ENCODE measurements at places on chromosomes 6 and 20. TPM values are rescaled to one million over a fixed set of nuclear protein-coding genes. Genes with fewer than 3 reads are reported as not detected.

CD24 gene
- not detected for total RNA-seq

OPN5 gene
- not detected for total RNA-seq

RBM24 gene
- 0.15 TPM for total RNA-seq

SDCBP2 gene
- total RNA-seq, result 2.3 TPM

VTA1 gene
- 17.0 TPM for total RNA-seq

MAK gene
- total RNA-seq, result 0.78 TPM

GTSF1L gene
- not detected for total RNA-seq

ENPP1 gene
- 1.7 TPM for total RNA-seq

DNA sequence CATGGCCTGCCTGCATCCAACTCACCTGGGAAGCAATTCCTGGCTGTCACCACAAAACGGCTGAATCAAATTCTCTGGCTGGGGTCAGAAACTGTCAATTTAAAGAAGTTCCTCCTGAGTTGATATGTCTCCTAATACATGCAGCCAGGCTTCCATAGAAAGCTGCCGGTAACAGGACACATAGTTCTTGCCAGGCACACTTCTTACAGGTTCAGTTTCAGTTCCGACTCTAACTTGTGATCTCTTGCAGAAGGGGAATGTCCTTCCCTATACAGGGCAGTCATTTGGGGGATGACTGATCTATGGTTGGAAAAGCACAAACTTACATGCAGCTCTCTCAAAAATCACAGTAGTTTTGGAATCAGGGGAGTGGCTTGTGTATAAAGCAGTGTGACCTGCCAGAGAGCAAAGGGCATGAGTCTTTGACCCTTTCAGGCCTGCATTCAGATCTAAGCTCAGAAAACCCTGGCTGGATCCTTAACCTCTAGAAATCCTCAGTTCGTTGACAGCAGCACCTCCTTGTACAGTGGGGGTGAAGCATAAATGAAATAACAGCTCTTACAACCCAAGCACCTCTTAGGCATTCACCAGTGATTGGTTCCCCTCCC, 195.6 kb downstream of the SCP2D1 start:
- DNase-seq, result no peak

GRCh38 chr6:167805349-167806060, 21.2 kb upstream of the AFDN start:
- no peak for DNase-seq

DNA sequence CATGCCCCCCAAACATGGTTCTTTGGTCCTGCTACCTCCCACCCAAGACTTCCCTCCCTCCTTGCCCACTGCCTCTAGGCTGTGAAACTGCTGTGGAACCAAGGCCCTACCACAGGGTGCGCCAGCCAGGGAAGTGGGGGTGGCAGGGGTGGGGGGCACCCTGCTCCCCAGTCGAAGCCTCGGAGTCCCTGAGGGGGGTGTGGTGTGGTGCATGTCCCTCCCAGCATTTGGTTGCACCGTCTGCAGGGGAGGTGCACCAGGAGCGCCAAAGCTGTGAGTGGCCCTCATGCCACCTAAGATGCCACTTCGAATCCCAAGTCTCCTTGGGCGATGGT, 1.8 kb downstream of the RGS19 start:
- DNase-seq, result no peak

DNA sequence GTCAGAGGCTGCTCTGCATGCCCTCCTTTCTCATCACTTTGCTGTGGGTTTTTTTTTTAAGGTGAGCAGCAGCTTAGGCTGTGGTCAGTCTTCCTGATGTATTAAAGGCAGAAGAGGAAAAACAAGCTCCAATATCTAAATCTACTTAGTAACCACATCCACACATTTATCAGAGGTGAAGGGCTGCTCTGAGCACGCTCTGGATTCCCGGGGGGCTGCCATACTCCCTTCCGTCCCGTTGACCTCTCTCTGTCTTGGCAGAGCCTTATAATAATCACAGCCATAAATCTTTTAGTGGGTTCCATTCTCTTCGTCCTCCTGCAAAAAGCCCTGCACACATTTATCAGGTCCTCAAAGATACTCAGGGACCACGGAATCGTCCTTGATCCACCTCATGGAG, 2.7 kb upstream of the LEMD2 start:
- no peak for DNase-seq

DNA sequence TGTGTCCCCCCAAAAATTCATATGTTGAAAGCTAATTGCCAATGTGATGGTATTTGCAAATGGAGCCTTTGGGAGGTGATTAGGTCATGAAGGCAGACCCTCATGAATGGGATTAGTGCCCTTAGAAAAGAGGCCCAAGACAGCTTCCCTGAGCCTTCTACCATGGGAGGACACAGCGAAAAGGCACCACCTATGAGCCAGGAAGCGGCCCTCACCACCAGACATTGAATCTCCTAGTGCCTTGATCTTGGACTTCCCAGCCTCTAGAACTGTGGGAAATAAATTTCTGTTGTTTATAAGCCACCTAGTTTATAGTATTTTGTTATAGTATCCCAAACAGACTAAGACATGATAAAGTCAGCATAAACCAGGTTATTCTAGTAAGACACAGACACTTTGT, 18.9 kb downstream of the EDN1 start:
- DNase-seq, result no peak

DNA sequence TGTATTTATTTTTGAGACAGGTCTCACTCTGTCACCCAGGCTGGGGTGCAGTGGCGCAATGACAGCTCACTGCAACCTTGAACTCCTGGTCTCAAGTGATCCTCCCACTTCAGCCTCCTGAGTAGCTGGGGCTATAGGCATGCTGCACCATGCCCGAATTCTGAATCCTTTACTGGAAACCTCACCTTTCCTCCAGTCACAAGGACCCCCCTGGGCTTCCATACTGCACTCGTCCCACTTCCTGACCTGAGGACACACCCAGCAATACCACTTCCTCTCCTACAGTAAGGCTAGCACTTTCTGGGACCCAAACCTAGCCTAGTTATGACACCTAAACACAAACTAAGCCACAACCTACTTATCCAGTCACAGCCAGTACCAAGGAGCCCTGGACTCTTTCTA, 68.2 kb downstream of the FAM217A start:
- no peak for DNase-seq

- no peak for DNase-seq
These were observed 33.3 kb downstream of the EPB41L2 start for GRCh38 chr6:131029626-131030297.

GRCh38 chr20:48809673-48810072, 18.1 kb downstream of the PREX1 start:
- DNase-seq, result no peak

- no peak for DNase-seq
These were observed 80.6 kb upstream of the SULF2 start for GRCh38 chr20:47865912-47866311.

DNA sequence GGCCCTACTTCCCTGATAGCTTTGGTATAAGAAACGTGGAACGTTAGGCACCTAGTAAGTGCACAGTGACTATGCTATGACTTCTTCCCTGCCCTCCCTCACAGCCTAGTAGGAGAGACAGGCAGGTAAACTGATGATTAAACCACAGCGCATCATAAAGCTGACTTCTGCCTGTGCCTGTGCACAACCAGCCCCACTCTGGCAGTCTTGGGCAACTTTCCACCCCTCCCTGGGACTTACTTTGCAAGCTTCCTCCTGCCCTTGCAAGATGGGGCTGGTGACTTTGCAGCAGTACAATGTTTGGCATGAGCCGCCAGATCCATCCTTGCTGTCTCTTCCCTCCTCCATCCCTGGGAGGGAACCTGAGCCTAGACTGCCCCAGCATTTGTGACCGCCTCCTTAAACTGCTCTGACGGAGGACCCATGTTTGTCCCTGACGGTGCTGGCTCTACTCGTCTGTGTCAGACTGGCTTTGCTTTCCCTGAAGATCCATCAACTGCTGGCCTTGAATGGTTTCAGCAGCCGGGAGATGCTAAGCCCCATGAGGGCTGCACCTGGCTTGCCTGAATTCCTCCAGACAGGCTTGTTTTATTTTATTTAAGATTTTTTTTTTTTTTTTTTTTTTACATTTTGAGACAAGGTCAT, 36.1 kb downstream of the EFCAB8 start:
- DNase-seq, result no peak

DNA sequence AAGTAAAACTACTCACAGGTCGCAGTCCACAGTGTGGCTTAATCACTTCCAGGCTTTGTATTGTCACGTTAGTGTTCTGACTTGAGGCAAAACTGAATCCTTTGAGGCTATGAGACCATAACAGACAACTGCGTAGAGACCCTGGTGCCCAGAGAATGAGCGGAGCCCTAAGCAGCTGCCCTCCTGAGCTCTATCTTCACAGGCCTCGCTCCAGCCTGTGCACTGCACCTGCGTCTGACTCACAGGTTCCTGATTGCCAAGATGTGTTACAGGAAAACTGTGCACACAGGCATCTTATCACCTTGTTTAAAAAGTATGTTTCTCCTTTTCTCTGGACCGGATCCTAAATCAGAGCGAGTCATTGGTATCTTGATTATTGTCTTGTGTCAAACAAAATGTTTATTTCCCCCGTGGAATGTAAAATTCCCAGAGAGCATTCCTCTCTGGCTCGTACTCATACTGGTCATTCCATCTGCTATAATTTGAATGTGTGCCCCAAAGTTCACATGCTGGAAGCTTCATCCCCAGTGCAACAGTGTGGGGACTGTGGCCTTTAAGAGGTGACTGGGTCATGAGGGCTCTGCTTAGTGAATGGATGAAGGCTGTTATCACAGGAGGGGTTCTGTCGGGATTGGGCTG, 25.7 kb downstream of the PRR18 start:
- no peak for DNase-seq

DNA sequence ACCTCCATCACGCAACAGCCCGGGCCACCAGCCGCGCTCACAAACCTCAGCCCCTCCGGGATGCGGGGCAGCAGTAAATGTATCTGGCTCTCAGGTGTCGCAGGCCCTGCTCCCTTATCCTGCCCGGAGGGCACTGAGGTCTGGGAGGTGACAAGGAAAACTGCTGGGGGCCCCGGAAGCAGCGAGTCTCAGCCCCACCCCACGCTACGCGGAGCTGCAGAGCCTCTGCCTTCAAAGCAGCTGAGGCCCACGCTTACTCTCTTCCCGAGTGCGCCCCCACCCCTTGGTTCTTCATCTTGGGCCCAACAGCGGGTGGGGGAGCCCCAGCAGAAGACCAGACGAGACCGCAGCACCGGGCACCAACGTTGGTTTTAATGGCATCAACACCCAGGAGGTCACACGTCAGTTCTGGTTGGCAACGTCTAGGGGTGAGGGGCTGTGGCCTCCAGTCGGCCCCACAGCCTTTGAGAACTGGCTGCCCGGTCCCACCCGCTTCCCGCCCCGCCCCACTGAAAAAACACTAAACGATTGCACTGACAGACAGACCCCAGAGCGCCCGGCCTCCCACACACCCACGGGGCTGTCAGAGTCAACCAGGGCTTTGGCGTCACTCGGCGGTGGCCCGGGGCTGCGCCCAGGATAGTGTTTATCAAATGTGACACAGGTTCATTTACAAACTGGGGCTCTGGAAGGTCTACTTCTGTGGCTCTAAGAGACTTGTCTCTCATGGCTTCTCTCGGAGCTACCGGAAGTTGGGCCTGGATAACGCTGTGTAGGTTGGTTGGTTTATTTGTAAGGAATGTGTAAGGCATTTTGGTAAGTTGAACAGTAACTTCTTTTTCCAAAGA, 43.7 kb downstream of the DSTN start:
- no peak for DNase-seq

DNA sequence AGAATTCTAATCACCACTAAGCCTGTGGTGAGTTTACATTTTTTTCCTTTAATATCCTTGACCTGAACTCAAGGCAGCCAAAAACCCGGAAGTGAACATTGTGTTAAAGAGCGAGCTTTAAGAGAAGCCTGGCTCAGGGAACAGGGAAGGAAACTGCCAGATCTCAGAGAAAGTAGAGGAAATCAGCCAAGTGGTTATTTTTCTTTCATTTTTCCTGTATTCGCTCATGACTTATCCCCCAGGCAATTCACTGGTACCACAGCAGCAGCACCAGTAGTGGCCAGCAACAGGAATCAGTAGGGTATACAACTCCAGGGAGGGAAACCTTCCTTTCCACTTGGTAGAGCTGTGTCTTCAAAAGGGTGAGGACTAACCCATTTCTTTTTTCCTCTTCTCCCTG, 89.6 kb upstream of the HMGCLL1 start:
- no peak for DNase-seq

Data from T-helper 17 cell (primary cell).